ENCODE measurements at places on chromosomes 16 and 17.

- DNase-seq: no peak
Measured at GRCh38 chr16:84088695-84089395, 27.9 kb downstream of the MBTPS1 start.

DNA sequence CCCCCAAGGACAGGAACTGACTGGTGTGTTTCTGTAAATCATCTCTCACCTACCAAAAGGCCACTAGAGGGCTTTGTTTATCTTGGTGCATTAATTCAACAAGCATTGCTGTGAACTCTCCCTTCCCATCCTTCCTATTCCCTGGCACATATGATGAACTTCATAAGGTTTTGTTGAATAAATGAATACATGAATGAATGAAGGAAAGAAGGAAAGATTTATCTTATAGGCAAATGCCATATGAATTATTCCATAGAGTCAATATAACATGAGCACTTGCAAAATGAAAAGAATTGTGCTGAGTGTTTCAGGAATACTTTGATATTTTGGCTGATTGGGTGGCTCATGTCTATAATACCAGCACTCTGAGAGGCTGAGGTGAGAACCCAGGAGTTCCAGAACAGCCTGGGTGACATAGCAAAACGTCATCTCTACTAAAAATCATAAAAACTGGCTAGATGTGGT lies 4.3 kb downstream of the SPDYE4 start:
- peak; percentile 25 for DNase-seq

DNA sequence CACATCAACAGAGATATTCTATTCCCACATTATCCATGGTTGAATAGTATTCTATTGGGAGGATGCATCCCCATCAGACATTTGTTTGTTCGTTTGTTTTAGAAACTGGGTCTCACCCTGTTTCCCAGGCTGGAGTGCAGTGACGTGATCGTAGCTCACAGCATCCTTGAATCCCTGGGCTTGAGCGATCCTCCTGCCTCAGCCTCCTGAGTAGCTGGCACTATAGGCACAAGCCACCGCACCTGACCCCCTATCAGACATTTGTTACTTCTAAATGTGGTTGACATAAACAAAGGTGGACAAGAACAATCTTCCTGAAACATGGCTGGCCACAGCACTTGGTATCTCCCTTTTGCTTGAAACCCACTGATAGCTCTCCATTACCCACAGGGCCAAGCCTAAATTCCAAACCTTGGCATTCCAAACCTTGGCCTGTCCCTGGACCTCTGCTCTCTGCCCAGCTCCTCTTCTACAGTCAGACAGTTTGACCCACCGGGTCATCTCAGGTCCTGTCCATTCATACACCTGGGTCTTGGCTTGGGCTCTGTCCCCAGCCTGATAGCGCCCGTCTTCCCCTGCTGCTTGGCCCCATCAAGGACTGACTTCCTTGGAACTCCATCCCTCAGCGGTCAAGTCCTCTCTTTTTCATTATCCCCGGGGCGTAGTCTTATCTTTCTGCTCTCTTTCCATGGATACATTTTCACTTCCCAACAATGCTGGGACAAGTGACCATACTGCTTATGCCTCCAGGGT lies 1.5 kb upstream of the PRR29 start:
- no peak for DNase-seq

GRCh38 chr17:47692137-47692894 lies 1.6 kb upstream of the TBKBP1 start:
- no peak for DNase-seq

DNA sequence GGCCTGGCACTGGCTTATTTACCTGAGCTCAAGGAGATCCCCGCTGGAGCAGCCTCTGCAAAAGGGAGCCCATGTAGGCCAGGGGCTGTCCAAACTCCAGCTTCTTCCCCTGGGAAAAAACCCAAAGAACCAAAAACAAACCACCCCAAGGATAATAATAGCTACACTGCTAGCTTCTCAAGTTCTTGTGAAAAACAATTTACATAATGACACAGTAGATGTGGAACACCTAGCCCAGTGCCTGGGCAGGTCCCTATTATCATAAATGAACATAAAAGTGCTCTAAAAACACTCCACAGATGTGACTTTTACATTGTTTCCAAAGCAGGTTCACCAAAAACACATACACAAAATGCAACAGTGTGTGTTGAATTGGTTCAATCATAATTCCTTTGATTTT lies 27.3 kb downstream of the CENPV start:
- DNase-seq: no peak

GRCh38 chr17:34527136-34527907 lies 52.1 kb upstream of the TMEM132E start:
- no peak for DNase-seq

DNA sequence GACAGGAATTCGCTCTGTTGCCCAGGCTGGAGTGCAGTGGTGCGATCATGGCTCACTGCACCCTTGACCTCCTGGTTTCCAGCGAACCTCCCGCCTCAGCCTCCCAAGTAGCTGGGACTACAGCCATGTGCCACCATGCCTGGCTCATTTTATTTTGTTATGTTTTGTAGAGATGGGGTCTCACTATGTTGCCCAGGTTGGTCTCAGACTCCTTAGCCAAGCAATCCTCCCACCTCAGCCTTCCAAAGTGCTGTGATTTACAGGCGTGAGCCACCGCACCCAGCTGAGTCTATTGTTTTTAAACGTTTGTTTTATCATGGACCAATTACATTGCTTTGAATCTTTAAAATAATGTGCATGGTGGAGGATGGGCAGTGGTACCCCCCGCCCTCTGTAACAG lies 28.9 kb downstream of the COTL1 start:
- DNase-seq: no peak

DNA sequence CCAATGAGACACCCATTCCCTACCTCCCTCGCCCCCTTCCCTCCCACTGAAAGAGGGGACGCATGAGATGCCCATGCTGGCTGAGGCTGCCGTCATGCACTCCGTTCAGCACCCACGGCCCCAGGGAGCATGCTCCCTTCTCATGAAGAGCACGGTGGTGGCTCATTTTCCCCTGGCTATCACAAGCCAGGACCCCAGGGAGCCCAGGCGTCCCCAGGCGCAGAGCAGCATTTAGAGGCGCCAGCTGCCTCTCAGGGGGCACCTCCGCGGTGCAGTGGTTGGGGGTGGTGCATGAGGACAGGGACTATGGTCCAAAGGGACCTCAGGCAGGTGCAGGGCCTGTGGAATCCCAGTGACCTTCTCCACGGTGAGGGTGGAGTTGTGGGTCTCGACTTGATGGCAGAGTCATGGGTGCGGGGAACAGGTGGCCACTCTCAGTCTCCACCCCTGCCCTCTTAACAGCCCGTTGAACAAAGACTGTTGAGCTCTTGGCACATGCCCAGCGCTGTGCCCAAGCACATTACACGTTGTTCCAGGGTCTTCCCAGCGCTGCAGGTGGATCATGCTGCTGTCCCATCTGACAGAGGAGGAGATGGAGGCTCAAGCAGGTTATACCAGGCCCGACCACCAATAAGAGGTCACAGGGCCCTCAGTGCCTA lies 13.6 kb downstream of the KIF19 start:
- DNase-seq: no peak
